Stimulated activated CD4-positive, alpha-beta T cell treated with anti-CD3 and anti-CD28 coated beads, Interleukin-4, amount 100 ng/mL, for 1 hour (primary cell): ENCODE measurements at places on chromosomes 5 and 9.

DNA sequence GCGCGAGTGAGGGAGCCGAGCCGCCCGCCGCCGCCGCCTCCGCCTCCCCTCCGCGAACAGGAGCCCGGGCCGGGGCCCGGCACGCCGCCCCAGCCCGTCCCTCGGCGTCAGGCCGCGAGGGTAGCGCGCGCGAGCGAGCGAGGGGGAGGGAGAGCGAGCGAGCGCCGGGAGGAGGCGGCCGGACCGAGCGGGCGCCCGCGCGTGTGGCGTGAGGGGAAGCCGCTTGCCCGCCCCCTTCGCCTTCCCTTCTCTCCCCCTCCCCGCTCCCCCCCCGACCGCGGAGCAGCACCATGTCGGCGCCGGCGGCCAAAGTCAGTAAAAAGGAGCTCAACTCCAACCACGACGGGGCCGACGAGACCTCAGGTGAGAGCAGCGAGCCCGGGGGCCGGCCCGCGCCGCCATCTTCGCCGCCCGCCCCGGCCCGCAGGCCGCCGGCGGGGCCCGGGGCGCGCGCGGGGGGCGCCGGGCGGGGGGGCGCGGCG is 312 bp downstream of the SET start:
- DNase-seq, result peak; percentile 64

DNA sequence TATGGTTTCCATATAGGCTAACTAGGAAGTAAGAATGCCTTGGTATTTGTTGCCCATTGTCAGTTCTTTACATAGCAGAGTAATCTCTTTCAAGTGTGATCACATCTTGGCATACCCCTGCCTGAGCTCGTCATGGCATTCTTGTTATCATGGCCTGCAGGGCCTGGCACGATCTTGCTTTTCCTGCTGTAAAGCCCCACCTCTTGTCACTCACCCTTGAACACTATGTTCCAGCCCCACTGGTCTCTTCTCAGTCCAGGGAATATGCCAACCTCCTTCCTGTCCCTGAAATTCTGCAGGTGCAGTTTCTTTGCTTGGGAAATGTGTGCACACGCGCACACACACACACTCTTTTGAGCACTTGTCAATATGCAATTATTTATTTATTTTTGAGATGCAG is 250.2 kb upstream of the DMRT1 start:
- no peak for DNase-seq

GRCh38 chr5:151154931-151155774 is 2.4 kb downstream of the ANXA6 start:
- DNase-seq, result peak; percentile 30

- DNase-seq, result peak; percentile 3
Measured at GRCh38 chr5:154311362-154311761, 120.8 kb downstream of the GALNT10 start.

DNA sequence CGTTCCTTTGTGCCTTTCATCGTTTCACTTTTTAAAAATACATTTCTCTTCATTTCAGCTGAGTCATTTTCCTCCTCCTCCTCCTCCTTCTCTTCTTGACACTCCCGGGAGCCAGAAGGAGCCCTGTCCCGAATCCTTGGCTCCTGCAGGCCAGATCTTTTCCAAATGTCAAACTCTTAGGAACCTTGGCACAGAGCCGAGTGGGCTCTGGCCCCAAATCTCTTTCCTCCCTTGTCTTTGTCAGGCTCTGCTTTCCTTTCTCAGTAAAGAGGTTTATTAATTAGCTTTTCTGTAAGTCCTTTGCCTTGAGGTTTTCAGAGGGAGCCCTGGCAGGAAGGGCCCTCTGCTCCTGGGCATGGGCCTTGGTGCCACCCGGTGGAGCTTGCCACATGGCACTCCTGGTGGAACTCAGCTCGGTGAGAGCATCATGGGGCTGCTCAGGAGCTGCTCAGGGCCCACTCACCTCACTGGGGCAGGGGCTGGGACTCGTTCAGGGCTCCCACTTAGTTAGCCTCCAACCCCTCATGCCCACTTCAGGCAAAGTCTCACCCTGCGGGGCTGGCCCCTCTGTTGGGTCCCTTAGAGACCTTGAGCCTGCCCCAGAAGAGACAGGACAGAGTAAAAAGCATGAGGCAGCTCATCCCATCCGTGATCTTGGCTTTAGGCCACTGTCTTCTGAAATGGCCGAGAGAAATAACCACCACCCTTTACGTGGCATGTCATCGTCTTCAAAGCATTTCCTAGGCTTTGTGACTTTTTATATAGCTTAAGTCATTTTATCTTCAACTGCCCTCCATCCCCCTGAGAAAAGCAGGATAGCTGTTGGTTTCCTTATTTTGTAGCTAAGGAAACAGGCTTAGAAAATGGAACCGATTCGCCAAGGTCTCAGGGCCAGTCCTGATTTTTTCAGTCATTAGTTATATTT is 17.1 kb downstream of the STC2 start:
- no peak for DNase-seq

DNA sequence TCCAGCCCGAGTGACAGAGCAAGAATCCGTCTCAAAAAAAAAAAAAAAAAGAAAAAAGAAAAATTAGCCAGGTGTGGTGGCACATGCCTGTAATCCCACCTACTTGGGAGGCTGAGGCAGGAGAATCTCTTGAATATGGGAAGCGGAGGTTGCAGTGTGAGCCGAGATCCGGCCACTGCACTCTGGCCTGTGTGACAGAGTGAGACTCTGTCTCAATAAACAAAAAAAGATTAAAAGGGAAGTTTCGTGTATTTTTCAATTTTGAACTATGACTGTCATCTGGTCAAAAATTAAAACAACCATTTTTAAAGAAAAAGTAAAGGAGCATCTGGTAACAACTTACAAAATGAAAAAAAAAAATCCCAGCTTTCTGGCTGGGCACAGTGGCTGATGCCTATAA is 36.3 kb upstream of the PLIN2 start:
- no peak for DNase-seq

DNA sequence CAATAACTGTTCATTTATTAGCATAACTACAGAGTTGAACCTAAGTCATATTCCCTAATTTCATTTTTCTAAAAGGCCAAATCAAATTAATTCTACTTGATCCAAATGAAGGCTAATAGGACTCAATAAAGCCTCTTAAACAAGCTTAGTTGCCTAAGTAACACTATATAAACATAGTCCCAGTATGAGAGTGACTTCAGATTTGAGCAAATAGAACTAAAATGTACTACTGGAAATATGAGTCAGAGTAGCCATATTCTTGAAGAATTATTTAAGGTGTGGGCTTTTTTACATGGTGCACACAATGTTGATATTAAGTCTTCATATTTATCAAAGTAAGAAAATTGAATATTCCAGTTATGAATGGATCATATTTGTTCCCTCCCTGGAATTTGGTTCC is 872.3 kb downstream of the MAT2B start:
- DNase-seq, result no peak

DNA sequence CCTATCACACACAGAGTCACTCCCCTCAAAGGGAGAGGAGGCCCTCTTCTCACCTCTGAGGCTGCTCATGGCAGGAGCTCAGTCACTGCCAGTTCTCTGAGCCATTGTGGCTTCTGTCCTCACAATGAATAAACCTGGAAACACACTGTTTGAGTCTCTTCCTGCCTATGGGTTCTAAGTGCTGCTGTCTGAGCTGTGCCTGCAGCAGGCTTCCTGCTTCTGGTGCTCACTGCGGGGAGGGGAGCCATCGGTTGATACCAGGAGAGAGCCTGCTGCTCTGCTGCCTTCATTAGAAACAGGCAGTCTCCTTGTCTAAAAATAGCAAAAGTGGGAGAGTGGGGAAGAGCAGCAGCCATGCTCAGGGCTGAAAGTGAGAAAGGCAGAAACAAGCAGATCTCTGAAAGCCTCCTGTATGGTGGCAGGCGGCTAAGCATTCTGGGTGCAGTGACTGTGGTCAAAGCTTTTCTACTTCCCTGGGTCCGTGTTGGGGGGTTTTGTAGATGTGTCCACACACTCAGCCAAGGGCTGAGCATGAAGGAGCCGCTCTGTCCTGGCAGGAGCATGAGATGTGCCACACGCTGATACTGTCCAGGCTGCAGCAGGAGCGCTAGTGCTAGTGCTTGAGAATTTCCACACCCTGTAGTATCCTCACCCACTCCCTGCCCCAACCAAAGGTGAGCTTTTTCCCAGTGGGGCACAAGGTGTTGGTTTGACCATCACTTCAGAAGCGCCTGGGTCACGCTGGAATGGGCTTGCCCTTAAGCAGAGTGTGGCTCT is 34.2 kb downstream of the PRKACG start:
- DNase-seq, result no peak

DNA sequence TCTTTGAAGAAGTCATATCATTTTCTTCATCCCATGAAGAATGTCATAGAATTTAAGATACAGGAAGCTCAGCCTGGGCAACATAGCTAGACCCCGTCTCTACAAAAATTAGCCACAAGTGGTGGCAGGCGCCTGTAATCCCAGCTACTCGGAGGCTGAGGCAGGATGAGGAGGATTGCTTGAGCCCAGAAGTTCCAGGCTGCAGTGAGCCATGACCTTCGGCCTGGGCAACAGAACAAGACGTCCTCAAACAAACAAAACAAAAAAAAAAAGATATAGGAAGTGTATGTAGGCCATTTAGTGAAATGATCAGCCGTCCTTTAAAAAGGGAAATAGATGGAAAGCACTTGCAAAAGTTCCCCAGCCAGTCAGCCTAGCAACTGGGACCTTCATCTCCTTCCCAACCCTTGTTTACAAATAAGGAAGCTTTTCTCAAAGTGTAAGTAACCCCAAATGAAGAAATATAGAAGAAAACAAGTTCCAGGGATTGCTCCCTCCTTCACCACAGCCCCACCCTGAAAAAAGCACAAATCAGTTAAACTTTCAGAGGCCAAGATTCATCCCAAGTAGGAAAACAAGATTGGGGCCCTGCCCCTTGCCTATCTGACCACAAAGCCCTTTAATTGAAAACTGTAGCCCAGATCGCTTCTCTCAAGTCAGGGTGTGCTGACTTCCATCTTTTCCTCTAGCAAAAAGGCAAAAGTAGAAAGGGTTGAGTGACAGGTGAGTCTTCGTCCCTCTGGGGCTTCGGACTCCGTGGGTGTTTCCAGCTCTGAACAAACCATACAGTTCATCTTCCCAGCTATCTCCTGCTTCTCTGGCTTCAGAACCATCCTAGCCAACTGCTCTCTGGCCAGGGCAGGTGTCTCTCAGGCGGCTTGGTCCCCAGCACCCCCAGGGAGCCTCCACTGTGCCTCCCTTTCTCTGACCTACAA is 1.2 kb downstream of the SLC31A2 start:
- DNase-seq, result no peak

GRCh38 chr9:108056084-108056804 is 566.7 kb upstream of the KLF4 start:
- no peak for DNase-seq

GRCh38 chr9:86854898-86855523 is 92.3 kb downstream of the GAS1 start:
- DNase-seq, result no peak

- DNase-seq, result no peak
Measured at GRCh38 chr5:86374611-86375010, 243.1 kb upstream of the COX7C start.

GRCh38 chr5:669842-670395 is 23.2 kb downstream of the TPPP start:
- no peak for DNase-seq

DNA sequence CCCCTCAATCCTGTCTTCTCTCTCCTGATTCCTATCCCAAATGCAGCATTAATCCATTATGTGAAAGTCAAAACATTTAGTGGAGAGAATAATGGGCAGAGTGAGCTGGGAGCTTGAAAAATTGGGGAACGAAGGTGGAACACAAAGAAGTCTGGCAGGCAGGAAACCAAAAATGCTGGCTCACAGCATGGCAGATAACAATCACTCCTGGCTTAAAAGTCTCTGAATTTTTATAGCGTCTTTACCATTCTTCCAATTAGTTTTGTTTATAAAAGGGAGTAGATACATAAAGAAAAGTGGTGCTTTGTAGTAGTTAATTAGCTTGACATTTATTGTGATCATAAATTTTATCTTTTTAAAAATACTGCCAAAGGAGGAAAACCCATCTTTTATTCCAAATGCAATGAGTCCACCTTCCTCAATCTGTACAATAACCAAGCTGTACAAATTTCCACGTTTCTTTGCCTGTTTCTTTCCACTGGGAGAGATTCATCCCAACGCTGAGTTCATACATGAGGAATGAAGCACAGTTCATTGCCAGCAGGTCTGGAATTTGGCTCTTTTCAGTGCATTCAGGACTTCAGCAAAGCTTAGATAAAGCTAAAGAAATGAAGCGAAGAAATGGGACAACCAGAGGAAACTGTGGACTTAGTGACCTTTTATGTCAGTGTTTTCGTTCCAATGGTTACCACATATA is 174.7 kb downstream of the HMHB1 start:
- DNase-seq, result no peak

GRCh38 chr9:124879226-124879625 is 17.3 kb downstream of the ARPC5L start:
- no peak for DNase-seq

- DNase-seq, result no peak
Measured at GRCh38 chr9:38047301-38048251, 21.5 kb downstream of the SHB start.

DNA sequence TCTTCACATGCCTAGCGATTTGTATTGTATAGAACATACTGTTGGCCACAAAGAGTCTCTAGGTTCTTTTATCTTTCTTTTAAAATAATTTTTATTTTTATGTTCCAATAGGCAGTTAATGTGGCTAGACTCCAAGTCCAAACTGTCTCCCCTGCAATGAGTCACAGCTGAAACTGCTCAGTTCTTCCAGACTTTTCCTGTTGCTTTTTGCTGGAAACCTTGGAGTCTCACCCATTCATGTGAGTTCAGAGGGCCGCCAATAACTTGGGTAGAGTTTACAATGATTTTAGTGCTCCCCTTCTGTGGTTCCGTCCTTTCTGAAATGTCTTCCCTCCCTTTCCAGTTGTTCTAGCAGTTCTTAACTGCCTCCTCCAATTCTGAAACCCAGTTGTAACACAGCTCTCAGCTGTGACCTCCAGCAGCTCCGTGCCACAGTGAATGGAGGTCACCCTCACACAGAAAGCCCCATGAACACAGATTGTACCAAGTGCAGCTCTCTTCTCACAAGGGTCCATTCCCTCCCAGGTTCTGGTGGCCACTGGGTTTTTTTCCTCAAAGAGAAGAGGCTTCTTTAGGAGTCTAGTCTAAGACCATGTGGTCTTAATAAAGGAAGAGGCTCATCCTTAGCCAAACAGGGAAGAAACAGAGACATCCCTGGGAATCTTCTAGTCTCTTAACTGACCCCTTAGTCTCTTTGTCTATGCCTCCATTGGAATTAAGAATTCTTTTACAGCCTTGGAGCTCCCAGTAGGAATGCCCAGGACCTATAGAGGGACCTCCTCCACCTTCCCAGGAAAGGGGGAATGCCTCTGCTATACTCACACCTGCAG is 198.5 kb downstream of the SPOCK1 start:
- DNase-seq, result no peak

DNA sequence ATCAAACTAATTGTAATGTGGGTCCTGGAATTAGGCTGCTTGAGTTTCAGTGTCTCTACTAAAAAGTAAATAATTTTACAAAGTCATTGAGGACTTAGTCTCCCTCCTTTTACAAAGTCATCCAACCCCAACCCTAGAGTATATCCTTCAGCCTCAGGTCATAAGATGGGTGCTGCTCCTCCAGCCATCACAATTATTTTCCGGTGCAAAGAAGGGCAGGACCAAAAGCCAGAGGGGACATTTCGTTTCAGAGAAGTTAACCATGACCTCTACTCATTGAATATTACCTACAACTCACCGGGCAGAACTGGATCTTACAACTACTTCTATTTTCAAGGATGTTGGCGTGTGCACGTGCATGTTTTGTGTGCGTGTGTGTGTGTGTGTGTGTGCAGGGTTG is 60.5 kb upstream of the TNFSF8 start:
- DNase-seq, result no peak

GRCh38 chr9:131759017-131759647 is 19.3 kb upstream of the RAPGEF1 start:
- no peak for DNase-seq

GRCh38 chr9:97847474-97848214 is 5.4 kb upstream of the FOXE1 start:
- DNase-seq, result no peak
